ENCODE measurements at places on chromosomes 1 and 21.

- no peak for DNase-seq
Observed at GRCh38 chr1:49364676-49365075, 588.0 kb upstream of the BEND5 start.

- no peak for DNase-seq
Observed at GRCh38 chr1:229508823-229509337, 739 bp upstream of the NUP133 start.

DNA sequence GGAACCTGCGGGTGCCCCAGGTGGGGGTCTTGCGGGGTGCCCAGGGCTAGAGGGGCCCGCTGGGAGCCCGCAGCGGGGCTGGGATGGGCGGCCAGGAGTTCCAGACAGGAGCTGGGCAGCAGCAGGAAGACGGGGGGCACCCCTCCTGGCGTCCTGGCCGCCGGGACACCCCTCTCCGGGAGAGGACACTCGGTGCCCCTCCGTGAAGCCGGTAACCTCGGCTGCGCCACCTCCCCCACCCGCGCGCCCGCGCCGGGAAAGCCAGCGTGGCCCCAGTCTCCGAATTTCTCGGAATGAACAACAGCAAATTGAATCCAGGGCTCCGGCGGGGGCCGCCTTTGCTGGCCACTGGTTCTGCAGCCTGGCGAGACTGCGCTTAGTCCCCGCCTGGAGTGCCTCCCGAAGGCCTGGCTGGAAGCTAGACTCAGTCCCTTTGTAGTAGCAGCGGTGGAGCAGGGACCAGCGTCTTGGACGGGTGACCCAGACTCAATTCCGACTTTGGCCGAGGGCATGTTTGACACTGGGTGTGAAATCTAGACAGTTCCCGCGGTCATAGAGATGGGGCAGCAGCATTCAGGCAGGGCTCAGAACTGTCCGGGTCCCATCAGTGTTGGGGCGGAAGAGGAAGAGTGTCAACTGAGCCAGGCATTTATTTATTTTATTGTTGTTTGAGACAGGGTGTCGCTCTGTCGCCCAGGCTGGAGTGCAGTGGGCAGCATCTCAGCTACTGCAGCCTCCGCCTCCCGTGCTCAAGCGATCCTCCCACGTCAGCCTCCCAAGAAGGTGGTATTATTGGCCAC, 773 bp downstream of the IFNGR2 start:
- peak; percentile 28 for DNase-seq

GRCh38 chr1:205068001-205068400, 16.3 kb downstream of the TMEM81 start:
- no peak for DNase-seq

GRCh38 chr1:245684166-245684565, 529.4 kb downstream of the KIF26B start:
- DNase-seq: no peak

GRCh38 chr1:29282924-29283803, 46.8 kb downstream of the PTPRU start:
- peak; percentile 28 for DNase-seq

DNA sequence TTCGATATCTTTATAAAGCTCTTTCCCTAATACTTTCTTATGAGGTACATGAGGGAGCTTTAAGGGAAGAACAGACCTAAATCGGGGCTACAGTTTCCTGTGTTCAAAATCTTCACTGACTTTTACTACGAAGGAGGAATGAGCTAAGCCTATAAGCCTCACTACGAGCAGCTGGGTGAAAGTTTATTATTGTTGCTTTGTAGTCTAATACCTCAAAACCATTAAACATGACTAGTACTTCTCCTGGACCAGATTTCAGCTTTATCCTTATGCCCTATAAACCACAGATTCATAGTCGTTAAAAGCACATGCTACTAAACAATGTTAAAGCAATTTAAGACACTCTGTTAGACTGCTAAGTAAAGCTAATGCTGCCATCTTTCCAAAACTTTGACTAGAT, 30.2 kb downstream of the NDC1 start:
- no peak for DNase-seq

GRCh38 chr1:155277902-155278688, 832 bp downstream of the HCN3 start:
- peak; percentile 78 for DNase-seq

GRCh38 chr21:15301736-15302135, 236.9 kb upstream of the NRIP1 start:
- DNase-seq: no peak

DNA sequence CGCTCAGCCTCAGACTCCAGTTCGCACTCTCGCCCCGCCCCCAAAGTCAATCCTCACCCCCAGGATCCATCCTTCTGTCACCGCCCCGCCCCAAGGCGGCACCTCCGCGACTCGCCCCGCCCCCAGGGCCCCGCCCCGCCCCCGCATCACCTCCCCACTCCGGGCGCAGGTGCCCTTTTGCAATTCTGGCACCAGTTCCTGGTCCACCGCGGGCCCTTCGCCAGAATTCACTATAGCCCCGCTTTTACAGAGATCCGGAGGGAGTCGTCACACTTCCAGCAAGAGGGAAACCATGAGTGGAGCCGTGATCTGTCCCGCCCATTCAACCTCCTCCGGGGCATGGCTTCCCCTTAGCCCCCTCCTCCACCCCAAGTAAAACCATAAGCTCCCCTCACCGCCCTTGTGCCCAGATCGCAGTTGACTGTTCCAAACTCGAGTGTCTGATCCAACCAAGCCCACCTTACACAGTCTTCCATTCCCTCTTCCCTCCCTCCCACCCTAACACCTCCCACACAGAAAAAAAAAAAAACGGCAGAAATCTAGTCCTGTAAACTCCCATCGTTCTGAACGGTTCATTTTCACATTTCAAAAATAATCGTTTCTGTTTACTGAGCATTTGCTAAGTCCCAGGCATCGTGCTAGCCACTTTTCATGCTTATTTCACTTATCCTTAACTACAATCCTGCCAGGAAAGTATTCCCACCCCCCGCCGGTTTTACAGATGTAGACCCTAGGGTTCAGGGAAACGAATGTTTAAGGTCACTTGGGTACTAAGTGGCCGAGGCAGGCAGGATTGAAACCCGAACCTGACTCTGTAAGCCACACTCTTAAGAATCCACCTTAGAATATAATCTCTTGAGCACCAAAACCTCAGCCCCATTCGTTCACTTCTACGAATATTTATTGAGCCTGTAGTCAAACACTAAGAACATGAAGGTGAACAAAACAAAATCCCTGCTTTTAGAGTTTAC, 1.3 kb upstream of the DNAJC16 start:
- peak; percentile 99 for DNase-seq

DNA sequence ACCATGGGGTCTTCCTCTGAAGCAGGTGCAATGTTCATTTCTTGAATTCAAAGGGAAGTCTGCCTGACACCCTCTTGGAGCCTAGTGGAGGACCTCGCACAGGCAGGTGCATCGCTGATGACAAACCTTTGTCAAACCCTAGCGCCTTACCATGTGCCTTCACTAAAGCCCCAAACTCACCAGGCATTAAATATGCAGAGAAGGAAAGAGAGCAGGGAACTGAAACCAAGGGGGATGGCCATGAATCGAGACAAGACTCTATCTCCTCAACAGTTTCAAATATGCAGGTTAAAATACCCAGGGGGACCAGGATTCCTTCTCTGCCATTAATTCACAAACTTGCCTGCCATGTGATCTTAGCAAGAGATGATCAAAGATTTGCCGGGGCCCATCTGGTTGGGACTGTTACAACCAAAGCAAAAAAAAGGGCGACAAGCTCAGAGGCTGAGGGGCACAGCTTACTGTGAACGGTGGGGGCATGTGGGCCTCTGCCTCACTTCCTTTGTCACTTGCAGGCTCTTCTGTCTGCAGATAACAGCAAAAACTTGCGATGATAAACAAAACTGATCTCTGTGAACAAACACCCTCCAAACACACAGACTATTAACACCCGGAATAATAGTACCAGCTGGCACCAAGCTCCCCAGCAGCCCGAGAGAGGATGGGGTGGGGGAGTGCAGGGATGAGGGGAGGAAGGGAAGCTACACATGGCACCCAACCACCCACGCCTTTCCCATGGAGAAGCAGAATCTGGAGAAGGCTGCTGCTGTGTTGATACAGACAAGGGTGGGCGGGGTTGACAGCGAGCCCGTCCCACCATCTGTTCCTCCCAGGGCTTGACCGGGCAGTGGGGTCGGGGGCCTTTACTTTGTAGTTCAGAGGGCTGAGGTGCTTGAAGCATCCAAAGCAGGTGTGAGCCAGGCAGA, 33.9 kb downstream of the TMEM63A start:
- no peak for DNase-seq

- no peak for DNase-seq
Observed at GRCh38 chr21:15841856-15842564, 112.2 kb downstream of the USP25 start.

DNA sequence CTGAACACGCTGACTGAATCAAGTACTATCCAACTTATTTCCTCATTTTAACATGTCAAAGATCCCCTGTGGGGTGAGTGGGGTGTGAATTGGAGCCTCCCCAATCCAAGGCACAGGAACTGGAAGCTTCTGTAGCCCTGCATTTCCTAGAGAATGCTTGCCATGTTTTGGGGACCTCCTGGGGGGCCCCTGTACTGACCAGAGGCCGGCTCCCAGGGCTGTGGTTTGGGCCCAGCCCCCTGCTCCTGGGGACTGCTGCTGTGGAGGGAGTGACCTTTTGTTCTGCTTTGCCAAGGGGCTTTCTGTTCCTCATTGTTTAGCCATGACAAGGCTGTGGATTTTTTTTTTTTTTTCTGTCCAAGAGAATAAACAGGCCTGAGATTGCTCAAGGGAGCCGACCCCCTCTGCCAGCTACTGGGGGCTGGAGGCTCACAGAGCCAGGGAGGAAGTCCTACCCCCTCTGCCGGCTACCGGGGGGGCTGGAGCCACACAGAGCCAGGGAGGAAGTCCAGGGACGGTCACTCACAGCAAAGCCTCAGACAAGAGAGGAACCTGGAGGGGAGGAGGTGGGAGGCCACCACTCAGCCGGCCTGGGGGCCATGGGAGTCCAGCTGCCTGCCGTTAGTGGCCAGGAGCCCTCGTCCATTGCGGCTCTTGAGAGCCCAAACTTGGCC, 17.4 kb downstream of the TNFRSF1B start:
- DNase-seq: no peak

DNA sequence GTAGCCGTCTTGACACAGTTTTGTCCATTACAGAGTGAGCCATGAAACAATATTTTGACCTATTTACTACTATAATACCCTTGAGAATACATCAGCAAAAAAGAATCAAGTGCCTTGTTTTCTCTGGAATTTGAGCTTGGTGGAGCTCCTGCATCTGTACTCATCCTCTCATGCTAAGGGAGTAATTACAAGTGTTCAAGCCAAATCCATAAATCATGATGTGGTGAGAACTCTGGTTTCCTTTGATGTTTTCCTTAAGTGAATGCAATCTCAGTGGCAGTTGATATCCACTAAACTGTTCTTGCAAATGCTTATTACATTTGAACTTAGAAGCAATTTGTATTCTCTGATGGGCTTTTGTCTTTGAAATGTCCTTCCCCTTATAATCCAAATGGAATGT, 824.6 kb upstream of the TMPRSS15 start:
- DNase-seq: no peak

- no peak for DNase-seq
Observed at GRCh38 chr21:14751602-14752344, 205.7 kb upstream of the SAMSN1 start.

DNA sequence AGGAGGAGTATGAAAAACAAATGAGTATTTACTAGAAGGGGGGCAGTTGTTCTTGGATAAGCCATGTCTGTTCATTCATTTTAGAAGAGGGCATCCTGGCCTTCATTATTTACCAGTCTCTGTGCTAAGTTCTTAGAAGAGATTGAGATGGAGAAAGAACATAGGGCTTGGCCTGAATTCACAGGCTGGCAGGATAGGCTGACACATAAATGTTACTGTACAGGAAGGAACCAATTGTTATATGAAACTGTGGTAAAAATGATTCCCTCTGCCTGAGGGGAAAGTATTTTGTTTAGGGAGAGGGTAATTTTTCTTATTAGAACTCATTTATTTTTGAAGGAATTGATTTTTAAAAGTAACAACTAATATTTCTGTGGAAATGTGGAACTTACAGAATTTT, 99.5 kb downstream of the MAN1A2 start:
- no peak for DNase-seq

Measured in activated naive CD8-positive, alpha-beta T cell treated with anti-CD3 and anti-CD28 coated beads for 36 hours (primary cell).